ENCODE measurements at places on chromosomes 6 and 20. TPM values are rescaled to one million over a fixed set of nuclear protein-coding genes. Genes with fewer than 3 reads are reported as not detected.

PRIM2 gene
- 12.1 TPM for total RNA-seq

GPR63 gene
- total RNA-seq: 0.32 TPM

FERMT1 gene
- 13.4 TPM for total RNA-seq

NECAB3 gene
- 12.3 TPM for total RNA-seq

HMGCLL1 gene
- 0.14 TPM for total RNA-seq

MAFB gene
- 0.16 TPM for total RNA-seq

CST4 gene
- not detected for total RNA-seq

RBBP8NL gene
- 0.25 TPM for total RNA-seq

EMILIN3 gene
- 0.39 TPM for total RNA-seq

FABP7 gene
- total RNA-seq: not detected

TGM2 gene
- total RNA-seq: 478 TPM

TINAG gene
- total RNA-seq: not detected

SNAI1 gene
- total RNA-seq: 15.2 TPM

Measured in A549 treated with GW870086 at 1 μM for 4 hours (cell line).